Activated T-cell treated with anti-CD3 and anti-CD28 coated beads for 1 hour (primary cell): ENCODE measurements at places on chromosomes 12 and 14.

- DNase-seq, result no peak
Observed at GRCh38 chr14:36647824-36648753, 13.6 kb upstream of the PAX9 start.

DNA sequence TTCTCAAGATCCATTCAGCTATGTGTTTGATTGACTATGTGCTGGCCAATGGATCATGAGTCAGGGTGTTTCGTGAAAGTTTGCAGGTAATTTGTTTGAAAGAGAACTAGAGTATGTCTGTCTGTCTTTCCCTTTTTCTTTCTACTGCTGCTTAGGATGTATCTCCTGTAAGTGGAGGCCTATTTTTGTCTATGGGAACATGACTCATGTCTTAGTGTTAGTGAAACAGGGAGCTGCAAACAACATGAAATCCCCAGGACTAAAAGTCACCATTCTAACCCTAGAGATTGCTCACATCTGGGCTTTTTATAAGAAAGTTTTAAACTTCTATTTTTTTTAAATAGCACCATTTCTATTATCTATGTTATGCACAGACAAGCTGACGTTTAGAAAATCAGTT is 333.0 kb downstream of the CCER1 start:
- DNase-seq, result no peak

GRCh38 chr12:59890896-59891579 is 295.2 kb downstream of the SLC16A7 start:
- no peak for DNase-seq

- DNase-seq, result no peak
Observed at GRCh38 chr14:103501921-103502669, 20.5 kb downstream of the CKB start.

- no peak for DNase-seq
Observed at GRCh38 chr12:113328368-113328889, 6.5 kb downstream of the SLC8B1 start.

DNA sequence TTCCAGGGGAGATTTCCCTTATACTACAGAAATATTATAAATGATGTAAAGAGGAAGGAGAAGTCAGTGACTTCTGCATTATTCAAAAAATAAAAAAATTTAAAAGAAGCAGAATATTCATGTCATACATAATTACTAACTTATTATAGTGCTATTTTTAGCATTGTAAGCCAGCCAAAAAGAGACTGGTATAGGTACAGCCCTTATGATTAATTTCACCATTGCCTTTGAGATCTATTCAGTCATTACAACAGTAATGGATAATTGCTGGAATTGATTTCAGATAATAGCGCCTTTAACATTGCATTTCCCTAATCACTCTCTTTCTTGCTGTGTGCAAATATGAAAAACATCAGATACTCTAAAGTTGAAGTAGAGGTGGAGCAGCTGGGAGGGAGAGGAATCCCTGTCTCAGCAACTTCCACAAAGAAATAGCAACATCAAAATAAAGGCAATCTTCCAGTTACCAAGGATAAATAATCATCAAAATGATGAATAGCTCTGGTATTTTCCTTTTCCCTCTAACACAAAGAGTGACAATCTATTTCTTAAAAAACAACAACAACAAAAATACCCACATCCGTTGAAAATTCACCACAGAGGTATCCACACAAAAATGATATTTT is 71.8 kb upstream of the OVCH1 start:
- DNase-seq, result no peak

- DNase-seq, result no peak
Observed at GRCh38 chr12:78208092-78208491, 377.4 kb downstream of the NAV3 start.

- no peak for DNase-seq
Observed at GRCh38 chr14:78157494-78158437, 12.4 kb upstream of the NRXN3 start.
